AG09319 (cell line): ENCODE measurements at places on chromosomes 7 and 10.
A peak's percentile ranks its signal among the peaks of the same experiment; 100 is the strongest.

DNA sequence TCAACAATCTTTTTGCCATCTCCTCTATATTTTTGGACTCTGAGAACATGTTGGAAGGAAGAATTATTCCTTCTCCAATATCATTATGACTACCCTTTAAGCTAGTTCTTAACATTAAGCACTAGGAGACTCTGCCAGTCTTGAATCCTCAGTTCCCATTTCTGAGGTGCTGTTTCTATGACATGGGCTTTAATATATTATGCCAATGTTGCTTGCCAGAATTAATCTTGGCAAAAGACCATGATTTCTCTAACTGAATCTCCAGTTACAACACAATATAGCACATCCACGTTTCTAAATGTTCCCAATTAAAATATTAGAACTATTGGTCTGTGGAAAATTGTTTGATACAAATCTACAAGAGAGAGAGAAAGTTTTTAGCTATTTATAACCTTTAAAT lies 250.0 kb downstream of the HGF start:
- no peak for DNase-seq

DNA sequence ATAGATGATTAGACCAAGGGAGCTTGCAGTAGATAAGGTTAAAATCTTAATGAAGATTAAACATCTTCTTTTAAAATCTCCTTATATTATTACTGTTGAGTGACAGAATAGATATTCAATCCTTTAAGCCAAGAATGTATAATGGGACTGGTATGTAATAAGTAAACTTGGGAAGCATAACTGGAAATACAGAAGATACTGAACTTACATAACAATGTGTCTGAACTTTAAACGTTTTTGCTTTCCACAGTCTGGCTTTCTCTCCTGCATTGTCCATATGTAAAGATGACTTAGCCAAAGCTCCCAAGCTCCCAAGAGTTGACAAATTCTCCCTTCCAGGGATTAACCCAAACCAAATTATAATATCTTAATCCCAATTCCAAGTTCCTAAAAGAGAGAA lies 129.8 kb downstream of the KCND2 start:
- no peak for DNase-seq

- DNase-seq, result no peak
Observed at GRCh38 chr10:11993834-11994468, 48.7 kb downstream of the UPF2 start.

- no peak for DNase-seq
Observed at GRCh38 chr10:36722777-36723176, 402.6 kb upstream of the ANKRD30A start.

DNA sequence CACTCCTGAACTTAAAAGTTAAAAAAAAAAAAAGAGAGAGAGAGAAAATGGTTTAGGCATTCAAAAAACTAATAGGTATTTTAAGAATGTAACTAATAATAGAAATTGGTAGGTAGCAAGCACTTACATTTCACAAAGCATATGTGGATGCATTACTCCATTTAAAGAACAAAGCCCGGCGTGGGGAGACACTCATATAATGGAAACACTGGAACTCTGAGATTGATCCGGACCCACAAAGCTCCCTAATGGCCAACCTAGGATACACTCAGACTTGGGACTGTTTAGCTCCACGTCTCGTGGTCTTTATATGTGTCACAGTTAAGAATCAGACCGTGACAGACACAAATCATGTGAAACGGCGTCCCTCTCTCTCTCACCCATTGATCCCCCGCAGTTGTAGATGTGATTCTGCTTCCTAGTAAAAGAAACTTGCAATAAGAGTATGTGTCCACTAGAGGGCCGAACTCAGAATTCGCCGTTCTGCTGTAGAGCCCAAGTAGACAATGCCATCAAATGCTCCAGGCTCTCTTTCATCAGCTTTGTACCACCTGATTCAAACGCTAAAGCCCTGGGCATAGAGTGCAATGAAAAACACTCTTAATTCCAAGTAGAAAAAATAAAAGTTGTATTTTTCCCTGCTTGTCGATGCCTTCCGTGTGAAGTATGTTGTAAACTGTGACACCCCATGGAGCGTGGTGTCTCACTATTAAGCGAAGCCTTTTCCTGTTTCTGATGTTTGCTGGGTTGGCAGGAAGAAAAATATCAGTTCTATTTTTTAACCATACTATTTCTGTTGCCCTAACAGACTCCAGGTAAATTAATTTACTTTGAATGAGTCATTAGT lies 429.0 kb upstream of the MTPN start:
- DNase-seq, result peak; percentile 22

- DNase-seq, result no peak
Observed at GRCh38 chr10:89330537-89331212, 2.9 kb downstream of the IFIT3 start.

GRCh38 chr7:76394957-76395356 lies 14.5 kb downstream of the SSC4D start:
- DNase-seq, result no peak

GRCh38 chr7:122694697-122695096 lies 4.2 kb downstream of the RNF133 start:
- DNase-seq, result no peak

DNA sequence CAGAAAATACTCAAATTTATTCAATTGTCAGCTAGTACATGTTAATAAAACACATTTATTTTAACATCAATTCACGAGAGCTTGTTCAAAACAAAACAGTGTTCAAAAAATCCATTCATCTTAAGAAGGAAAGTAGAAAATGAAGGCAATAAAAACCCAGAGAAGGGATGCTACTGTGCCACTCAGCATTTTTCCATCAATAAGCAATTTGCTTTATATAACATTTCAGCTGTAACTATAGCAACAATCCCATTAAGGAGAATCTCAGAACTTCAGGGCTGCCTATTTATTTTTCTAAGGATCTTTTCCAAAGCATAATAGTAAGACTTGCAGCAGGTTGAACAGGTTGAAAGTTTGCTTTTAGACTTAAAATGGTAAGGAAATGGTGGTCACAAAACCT lies 190.5 kb downstream of the PCLO start:
- no peak for DNase-seq

DNA sequence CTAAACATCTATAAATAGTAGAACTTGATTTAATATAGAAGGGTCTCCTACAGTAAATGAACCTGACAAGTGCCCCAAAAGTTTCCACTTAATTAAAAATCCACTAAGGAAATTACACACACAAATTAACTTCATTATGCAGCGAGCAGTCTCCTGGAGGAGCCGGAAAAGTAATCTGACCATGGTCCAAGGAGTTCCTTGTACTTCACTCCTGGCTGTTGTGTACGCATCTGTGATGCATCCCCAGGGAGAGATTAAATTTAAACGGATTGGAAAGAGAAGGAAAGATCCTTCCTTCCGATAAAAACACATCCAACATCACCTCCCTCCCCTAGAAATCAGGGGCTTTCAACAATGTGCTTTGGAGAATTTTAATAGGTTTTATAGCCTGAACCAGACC lies 85.5 kb downstream of the PARD3 start:
- DNase-seq, result no peak

GRCh38 chr7:121503730-121504129 lies 107.6 kb upstream of the FAM3C start:
- no peak for DNase-seq

- DNase-seq, result no peak
Observed at GRCh38 chr10:43060291-43060690, 16.6 kb upstream of the RET start.

GRCh38 chr10:20962165-20962564 lies 65.1 kb upstream of the NEBL start:
- no peak for DNase-seq

GRCh38 chr7:15580604-15581351 lies 19.0 kb upstream of the AGMO start:
- DNase-seq, result no peak

- DNase-seq, result no peak
Observed at GRCh38 chr10:11828682-11829284, 5.6 kb downstream of the PROSER2 start.

- DNase-seq, result no peak
Observed at GRCh38 chr7:139698844-139699243, 79.0 kb downstream of the HIPK2 start.

- DNase-seq, result no peak
Observed at GRCh38 chr10:22599048-22599561, 115.3 kb downstream of the PIP4K2A start.

DNA sequence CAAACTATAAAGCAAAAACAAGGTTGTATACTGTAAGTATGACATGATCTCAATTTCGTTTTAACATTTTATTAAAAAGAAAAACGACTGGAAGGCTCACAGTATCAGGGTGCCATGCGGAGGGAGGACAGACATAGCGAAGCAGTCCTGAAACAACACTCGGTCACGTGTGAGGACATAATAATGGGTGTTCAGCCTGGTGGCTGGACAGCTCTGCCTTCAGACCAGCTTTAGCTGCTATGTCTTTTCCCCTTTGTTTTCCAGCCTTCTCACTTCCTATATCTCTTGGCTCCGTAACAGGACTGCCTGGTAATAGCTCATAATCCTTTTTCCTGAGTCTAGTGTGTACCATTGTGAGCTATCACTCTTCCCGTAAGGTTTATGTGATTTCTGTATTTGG lies 18.4 kb upstream of the KLF14 start:
- no peak for DNase-seq

DNA sequence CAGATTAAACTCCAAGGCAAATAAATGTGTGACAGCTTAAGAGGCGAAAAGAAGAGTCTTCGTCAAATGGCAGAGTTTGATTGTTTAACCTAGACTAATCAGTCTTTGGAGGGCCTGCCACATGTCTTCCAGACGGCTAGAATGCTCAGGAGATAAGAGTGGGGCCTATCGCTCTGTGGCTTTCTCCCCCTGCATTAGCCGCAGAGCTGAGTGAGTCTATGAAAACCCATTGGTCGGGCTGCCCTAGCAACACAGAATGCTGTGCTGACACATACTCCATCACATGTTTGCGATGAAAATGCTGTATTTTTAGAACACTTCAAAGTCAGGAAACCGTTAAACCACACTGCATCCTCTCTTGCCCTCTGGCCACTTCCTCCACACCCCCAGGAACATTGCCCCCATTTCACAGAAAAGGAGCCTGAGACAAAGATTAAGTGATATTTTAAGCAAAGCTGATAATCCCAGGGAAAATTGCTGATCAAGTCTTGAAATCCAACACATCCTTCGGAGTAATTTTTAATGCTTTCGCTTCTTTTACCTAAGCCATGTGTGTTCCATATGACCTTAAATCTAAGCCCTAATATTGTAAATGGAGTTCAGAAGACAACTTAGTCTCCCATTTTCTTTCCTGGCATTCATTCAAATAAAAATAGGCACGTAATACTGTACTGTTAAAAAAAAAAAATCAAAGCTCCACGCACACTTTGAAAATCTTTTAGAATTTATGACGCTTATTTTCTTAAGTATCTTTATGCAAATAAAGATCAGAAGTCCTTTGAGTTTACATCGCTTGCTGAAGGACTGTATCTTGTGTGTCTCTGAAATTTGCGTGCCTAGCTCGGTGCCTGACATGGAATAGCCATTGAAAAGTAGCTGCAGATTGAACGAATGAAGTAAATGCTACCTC lies 161.2 kb downstream of the CELF2 start:
- DNase-seq, result no peak

GRCh38 chr7:41002741-41003610 lies 699.9 kb downstream of the INHBA start:
- no peak for DNase-seq

GRCh38 chr7:45650404-45651394 lies 76.5 kb downstream of the ADCY1 start:
- no peak for DNase-seq

DNA sequence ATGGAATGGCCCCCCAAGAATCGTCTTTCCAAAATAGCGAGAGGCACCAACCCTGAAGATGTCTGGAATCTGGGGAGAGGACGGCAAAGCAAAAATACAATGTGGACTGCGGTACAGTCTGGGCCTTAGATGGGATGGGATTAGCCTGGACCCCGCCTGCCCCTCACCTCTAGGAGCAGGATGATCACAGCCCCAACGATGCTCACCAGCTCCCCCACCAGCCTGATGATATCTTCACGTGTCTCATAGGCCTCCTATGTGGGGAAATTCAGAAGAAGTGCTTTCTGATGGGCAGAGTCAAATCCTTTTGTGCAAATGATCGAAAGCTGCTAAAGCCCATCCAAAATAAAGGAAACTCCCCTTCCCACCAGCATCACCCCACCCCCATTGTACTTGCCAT lies 18.2 kb downstream of the TRPV5 start:
- no peak for DNase-seq

GRCh38 chr10:5651388-5651764 lies 15.0 kb downstream of the ASB13 start:
- DNase-seq, result no peak

DNA sequence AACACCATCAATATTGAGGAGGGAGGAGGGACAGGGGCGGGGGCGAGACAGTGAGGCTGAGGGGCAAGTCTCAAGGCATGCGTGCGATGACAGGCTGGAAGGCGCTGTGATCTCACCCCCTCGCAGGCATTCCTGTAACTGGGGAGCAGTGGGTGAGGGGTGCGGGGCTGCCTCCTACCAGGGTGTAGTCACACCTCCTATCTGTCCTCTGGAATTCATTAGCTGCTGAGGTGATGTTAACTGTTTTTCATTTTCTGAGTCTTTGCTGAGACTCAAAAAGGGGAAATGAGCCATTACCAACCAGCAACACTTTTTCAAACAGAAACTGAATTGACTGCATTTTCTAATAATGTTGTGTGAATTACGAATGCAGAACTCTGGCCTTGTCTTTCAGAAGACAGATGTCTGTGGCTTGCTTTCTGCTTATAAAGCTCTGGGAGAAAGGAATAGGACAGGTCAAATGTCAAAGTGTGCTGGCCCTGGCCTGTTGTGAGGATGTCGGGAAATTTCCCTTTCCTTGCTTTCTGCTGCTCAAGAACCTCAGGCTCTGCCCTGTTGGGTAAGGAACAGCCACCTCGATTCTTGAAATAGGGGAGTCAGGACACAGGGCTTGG lies 23.7 kb upstream of the CDH23 start:
- DNase-seq, result no peak
